ENCODE measurements at places on chromosomes 1 and 21. TPM values are rescaled to one million over a fixed set of nuclear protein-coding genes. Genes with fewer than 3 reads are reported as not detected.

RYR2 gene
- 17.1 TPM for total RNA-seq

ECM1 gene
- total RNA-seq, result 2.1 TPM

CAMK1G gene
- 0.33 TPM for total RNA-seq

NCF2 gene
- 8.3 TPM for total RNA-seq

NR1I3 gene
- total RNA-seq, result not detected

FABP3 gene
- total RNA-seq, result 1.0 TPM

TMEM79 gene
- not detected for total RNA-seq

SLFNL1 gene
- 0.78 TPM for total RNA-seq

CCDC185 gene
- not detected for total RNA-seq

PADI2 gene
- 3.0 TPM for total RNA-seq

CFAP45 gene
- total RNA-seq, result not detected

RAB25 gene
- total RNA-seq, result 31.3 TPM

S100A4 gene
- 49.5 TPM for total RNA-seq

WDR77 gene
- 14.8 TPM for total RNA-seq
